ENCODE measurements at places on chromosomes 7 and 10.
A peak's percentile ranks its signal among the peaks of the same experiment; 100 is the strongest.

DNA sequence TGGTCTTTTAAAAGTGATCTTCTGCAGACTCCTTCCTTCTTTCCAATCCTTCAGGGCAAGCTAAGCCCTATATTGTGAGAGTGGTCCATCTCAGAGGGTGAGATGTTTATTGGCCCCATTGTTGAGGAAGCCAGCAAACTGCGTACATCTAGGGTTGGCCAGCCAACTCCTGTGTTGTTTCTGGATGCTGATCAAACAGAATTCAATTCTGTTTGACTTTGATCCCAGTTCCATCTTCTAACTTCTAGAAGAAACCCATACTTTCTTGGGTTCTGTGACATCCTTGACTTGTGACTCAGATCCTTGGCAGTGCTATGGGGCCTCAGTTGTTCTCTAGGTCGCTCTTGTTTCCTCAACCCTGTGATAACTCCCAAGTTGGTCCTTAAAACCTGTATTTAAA lies 116.2 kb downstream of the LSMEM1 start:
- no peak for DNase-seq

GRCh38 chr7:22728401-22729029 lies 1.5 kb downstream of the IL6 start:
- no peak for DNase-seq

GRCh38 chr7:5426226-5426475 lies 2.5 kb upstream of the TNRC18 start:
- peak; percentile 23 for DNase-seq

DNA sequence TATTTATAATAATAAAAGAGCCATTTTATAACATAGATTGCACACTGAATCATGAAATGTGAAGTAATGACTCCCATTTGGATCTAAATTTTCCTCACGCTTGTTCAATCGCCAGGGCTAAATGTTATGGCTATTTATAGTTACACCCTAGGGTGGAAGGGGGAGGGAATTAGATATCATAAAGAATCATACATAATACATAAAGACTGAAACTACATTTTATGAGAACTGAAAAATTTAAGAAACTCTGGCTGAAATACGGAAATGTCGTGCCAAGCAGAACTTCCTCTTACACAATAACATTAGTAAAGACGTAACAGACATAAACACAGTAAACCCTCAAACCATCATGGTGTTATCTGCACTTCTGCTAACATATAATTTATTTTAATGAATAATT lies 327.5 kb upstream of the PHF14 start:
- DNase-seq = no peak

DNA sequence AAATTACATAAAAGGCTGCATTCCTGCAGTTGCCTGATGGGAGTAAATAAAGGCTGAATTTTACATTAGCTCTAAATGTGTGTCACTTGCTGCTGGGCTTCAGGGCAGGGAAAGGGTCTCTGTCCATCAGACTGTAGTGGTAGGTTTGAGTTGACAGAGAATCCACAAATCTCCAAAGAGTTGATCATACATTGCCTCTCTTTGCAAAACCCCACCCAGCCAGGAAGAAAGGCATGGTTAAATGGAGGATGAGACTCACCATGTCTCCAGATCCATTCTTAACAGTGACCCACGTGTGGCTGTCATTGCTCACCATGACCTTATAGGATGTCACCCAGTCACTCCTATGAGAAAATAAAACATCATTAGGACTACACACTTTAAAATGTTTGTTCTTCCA lies 92.8 kb downstream of the CPXM2 start:
- DNase-seq = no peak
